Lower lobe of right lung (tissue), 2 donors: ENCODE measurements at places on chromosomes 2 and 18.

- no peak for DNase-seq
These were observed 129.5 kb upstream of the PELI1 start for GRCh38 chr2:64273524-64274398.

GRCh38 chr2:23653326-23653725, 268.3 kb downstream of the KLHL29 start:
- DNase-seq: no peak

GRCh38 chr2:208363485-208363884, 43.1 kb upstream of the PTH2R start:
- no peak for DNase-seq

DNA sequence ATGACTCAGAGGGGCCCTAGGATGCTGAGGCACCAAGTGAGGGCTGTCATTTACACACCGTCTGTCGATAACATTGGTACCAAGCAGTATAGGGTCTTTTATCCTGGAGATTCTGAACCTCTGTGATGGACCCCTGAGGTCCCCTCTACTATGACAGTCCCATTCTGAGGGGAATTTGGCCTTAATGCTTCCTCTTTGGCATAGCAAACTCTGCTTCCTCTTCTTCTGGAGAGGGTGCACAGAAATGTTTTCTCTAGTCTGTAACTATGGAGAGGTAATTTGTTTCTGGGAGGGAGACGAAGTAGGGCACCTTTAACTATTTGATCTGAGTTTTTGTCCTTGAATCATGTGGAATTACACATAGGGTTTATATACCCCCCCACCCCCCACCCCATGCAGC, 44.8 kb downstream of the INPP4A start:
- DNase-seq: no peak

DNA sequence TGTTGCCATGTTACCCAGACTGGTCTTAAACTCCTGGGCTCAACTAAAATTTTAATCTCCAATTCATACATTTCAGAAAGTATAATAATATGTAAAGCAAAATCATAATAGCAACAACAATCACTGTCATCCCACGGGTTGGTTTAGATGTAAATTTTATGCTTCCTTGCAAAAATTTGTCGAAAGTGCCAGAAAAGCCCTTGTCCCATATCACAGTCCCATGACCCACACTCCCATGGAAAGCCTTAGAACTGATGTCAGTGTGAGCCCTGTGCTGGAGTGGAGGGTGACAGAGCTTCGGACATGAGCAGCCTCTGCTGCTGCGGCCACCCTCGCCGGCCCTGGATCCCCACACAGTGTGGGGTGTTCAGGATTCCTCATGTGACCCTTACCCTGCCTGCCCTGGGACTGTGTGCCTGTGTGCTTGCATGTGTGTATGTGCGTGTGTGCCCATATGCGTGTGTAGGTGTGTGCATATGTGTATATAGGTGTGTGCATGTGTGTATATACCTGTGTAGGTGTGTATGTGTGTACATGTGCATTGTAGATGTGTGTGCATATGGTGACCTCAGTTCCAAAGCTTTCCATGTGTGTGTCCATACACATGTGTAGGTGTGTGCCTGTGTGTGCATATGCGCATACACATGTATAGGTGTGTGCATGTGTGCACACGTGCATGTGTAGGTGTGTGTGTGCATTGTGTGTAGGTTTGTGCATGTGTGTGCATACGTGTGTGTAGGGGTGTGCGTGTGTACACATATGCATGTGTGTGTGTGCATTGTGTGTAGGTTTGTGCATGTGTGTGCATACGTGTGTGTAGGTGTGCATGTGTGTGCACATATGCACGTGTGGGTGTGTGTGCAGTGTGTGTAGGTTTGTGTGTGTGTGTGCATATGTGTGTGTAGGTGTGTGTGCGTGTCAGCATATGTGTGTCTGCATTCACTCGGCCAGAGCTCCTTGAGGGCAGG, 65.1 kb downstream of the HPCAL1 start:
- DNase-seq: no peak
